GM18507 (cell line): ENCODE measurements at places on chromosomes 2 and 18.

GRCh38 chr18:57950542-57950941 is 93.5 kb upstream of the NEDD4L start:
- DNase-seq, result no peak

- no peak for DNase-seq
These were observed 92.7 kb upstream of the PARD3B start for GRCh38 chr2:204452464-204453023.

DNA sequence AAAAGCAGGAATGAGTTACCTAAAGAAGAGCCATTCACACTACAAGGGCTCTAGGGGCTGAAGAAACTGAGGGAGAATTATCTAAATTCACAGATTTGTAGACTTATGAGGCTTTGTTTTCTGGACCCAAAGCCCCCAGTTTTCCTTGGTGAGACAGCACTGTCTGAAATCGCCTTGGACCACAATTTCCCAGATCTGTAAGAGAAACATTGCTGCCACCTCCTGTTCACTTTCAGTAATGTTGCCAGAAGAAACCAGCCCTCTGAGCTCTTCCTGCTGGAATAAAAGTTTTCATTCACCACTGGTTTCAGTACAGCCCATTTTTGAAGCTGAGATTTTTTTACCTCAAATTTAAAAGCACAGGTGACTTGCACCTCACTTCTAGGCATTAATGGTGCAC is 169.2 kb downstream of the CDH20 start:
- peak; percentile 2 for DNase-seq

GRCh38 chr18:24259869-24260641 is 121.2 kb downstream of the CABYR start:
- no peak for DNase-seq

- no peak for DNase-seq
These were observed 18.6 kb upstream of the NARS1 start for GRCh38 chr18:57640236-57640635.

- DNase-seq, result no peak
These were observed 36.1 kb downstream of the DHRS9 start for GRCh38 chr2:169105476-169105875.

DNA sequence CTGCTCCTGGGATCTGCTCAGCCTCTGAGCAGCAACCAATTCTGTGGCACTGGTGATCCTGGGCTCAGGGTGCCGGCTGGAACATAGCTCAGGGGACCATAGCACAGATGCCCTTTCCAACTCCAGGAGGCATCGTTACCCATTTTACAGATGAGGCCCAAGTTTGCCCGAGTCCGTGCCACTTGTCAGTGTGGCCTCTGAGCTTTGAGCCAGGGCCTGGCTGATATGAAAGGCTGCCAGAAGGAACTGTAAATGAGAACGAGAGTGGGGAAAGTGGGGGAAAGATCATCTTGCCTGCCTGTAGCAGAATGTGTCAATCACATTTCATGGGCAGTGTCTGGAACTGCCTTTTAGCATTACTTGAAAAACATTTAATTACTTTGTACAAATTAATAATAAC is 23.3 kb upstream of the FOSL2 start:
- DNase-seq, result no peak

DNA sequence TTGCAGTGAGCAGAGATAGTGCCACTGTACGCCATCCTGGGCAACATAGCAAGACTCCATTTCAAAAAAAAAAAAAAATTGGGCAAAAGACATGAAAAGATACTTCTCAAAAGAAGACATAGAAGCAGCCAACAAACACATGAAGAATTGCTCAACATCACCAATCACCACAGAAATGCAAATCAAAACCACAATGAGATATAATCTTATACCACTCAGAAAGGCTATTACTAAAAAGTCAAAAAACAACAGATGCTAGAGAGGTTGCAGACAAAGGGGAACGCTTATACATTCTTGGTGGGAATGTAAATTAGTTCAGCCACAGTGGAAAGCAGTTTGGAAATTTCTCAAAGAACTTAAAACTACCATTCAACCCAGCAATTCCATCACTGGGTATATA is 43.1 kb upstream of the CHAC2 start:
- DNase-seq, result no peak

DNA sequence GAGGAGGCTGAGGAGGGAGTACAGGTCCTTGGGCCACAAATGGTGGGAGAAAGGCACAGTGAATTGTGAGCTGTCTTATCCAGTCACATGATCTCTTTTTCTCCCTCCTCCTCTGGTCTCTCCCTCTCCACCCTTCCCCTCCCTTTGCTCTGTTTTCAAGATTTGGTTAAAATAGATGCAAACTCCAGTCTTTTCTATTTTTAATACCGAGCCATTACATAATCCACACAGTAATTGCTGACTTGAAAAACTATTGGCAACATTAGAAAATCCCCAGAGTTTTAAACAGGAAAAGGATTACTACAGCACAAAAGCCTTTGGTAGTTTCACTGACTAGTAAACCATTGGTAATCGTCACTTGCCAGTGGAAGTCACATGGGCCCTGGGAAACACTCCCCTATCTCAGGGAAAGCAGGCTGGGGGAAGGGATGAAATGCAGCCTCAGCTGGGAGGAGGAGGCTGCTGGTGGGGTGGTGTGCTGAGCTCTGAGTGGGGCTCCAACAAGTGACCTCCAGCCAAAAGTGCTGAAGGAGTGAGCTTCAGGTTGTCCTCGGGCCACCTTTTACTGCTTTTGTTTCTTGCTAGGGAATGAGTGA is 57.4 kb upstream of the PCBP1 start:
- DNase-seq, result no peak

DNA sequence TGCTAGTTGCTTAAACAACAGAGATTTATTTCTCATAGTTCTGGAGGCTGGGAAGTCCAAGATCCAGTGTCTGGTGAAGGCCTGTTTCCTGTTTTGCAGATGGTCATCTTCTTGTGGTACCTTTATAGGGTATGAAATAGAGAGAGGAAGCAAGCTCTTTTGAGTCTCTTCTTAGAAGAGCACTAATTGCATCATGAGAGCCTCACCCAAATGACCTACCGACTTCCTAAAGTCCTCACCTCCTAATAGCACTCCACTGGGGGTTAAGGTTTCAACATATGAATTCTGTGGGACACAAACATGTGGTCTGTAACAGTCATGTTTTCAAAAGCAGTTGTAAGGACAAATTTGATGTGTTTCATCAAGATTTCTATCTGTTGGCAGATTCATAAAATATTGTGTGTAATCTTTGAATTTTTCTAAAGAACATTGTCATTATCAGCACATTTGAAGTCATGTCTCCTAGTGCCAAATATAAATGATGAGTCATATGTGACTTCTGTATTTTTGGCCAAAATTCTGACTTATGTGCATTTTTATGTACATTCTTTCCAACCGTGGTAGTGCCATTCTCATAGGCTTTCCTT is 45.3 kb downstream of the CD28 start:
- no peak for DNase-seq

GRCh38 chr2:205763708-205764211 is 81.5 kb downstream of the NRP2 start:
- DNase-seq, result no peak
